ENCODE measurements at places on chromosomes 3 and 15.

DNA sequence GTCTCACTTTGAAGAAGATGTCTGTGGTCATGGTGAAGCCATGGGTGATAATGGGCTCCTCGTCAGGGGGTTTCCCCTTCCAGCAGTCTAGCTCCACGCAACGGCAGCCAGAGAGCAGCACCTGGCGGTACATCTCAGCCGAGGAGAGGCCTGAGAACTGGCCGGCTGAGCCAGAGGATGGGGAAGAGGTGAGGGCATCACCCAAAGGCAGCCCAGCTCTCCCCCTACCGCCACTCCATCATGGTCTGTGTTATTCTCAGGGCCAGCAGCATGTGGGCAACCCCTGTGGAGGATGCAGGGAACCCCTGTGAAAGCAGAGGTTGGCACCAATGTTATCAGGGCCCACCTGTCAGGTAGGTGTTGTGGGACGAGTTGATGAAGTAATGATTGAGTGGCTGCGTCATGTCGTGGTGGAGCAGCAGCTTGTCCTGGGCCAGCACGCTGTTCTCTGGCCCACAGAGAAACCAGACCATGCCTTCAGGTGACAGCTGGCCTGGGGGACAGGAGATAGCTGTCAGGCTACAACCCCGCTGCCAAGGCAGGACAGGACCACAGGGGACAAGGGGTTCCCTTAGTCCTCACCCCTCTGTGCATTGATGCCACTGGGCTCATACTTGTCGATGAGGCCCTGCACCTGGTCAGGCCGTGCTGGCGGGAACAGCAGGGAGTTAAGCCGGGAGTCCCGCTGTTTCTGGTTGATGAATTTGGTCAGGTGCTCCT, 9.4 kb downstream of the PLCB2 start:
- no peak for DNase-seq

DNA sequence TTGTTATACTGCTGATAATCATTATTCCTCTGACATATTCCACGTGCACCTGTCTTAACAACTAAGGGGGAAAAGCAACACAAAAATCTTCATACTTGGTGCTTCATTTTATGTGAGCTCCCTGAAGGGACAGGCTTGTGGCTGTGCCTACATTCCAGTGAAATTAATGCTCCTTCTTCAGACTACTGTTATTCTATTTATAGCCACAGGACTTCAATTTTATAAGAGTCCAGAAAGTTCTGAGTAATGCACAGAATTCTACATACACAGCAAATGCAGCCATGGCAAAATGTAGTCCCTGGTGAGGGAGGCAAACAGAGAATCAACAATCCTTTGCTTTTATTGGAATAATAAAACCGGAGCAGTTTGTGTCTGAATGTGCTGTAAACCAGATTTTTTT, 417.1 kb downstream of the RBMS3 start:
- no peak for DNase-seq

DNA sequence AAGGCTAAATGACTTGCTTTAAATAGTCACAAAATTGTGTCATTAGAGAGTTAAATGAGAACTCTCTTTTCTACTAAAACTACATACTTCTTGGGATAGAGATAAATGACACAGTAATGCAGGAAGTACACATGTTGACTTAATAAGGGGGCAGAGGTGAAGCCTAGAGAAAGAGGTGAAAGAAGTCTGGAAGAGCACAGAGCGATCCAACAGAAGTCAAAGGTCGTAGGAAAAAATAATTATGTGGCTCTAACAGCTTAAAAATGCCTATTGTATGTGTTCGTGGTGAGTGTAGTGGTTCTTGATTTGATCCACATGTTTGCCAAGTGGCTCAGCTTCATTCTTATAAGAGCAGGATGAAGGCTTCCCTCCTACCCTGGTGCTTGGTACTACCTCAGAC, 61.7 kb downstream of the TMEM212 start:
- DNase-seq = no peak

DNA sequence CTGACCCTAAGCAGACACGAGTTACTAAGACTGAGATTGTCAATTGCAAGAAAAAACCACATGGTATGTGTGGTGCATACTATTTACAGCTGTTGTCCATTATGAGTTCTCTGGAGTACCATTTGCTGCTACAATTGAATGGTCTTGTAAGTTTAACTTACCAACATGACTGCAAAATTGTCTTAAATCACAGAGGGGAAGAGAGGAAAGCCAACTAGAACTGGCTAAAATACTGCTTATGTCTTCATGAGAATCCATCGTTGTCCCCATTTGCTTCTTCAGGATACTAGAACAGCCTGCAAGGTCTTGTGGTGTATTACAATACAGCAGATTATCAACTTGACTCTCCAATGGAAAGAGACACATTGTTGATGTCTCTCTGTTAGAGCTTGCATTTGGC, 313.2 kb downstream of the AGBL1 start:
- DNase-seq = no peak

GRCh38 chr3:3815206-3815605, 16.0 kb downstream of the LRRN1 start:
- no peak for DNase-seq

GRCh38 chr3:50481992-50482391, 21.4 kb downstream of the CACNA2D2 start:
- DNase-seq = no peak

DNA sequence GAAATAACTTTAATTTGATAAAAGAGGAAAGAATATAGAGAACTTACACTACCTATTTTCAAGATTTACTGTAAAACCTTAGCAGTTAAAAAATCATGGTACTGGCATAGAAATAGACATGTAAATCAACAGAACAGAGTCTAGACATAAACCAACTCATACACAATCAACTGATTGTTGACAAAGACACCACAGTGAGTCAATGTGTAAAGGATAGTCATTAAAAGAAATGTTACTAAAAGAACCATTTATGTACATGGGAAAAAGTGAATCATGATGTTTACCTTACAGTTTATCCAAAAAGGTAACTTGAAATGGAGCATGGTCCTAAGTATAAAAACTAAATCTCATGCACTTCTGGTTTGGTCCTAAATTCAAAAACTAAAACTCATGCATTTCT, 847.4 kb downstream of the IGSF11 start:
- DNase-seq = no peak

DNA sequence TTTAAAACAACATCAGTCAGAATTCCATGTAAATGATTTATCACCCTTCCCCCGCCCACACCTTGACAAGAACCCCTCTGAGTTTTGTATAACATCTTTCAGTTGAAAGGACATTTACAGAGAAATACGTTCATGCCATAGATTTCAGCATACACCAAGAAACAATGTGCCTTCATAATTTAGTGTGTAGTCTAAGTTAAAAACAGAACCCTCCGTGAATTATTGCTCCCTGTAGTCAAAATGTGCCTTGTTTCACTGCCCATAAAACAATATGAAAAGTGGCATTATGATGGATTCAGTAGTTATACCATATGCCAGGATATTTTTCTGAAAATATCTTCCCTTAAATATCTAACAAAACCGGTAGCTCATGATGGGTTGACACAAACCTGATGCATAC, 953.9 kb downstream of the GBE1 start:
- DNase-seq = no peak

DNA sequence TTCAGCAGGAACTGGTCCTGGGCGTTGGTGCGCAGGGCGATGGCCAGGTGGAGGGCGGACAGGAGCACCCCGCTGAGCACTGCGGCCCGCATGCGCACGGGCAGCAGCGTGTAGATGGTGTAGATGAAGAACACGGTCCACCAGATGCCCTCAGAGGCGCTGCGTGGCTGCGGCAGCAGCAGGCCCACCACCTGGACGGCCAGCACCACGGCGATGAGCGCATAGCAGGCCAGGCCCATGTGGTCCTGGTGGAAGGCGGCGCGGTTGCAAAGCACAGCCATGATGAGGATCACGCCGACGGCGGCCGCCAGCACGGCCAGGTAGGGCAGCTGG, 1.5 kb downstream of the ADCY5 start:
- no peak for DNase-seq

- DNase-seq = no peak
Observed at GRCh38 chr3:24388159-24388558, 106.5 kb downstream of the THRB start.

DNA sequence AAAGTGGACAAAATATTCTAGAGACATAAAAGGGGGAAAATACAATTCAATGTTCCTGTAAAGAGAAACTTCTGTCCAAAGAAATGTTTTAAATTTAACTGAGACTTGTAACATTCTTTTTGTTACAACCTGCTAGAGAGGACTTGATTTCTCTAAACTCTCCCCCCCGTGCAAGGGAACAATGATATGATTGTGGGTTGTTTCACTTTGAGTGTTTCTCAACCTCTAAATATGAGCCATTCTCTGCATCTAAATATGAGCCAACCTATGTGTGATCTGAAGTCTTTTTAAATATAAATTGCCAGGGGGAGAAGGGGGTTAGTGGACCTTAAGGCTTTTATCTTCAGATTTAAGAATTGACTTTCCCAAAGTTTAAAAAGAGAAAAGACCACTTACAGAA, 14.6 kb downstream of the ZNF860 start:
- DNase-seq = no peak

Data from GM13976 (cell line).